ENCODE measurements at places on chromosomes 3 and 15.
A peak's percentile ranks its signal among the peaks of the same experiment; 100 is the strongest.

DNA sequence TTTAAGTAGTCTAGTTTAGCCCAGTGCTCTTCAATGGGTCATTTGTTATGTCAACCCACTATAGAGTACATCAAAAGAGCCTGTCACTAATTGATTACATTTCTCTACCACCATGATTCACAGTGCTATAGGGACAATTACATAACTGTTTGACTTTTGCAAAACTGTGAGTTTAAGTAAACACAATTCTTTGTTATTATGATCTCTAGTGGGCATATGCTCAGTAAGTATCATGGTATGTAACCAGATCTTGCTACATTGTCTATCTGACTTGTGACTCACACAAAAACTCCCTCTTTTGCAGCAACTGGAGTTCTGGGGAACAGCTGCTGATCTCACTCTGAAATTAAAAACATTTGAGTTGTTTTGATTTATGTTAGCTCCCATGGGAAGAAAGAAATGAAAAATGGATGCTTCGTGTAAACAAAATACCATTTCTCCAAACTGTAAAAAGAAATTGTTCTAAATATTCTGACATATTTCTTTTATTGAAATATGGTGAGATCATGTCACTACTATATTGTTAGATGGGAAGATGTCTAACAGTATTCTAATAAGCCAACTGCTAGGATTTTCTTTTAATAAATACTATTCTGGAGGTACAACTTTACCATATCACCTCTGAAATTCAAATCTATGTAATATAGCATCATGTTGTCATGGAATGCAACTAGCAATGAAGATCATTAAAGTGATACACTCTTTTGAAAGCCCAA is 470.4 kb downstream of the ROBO1 start:
- peak; percentile 90 for DNase-seq

GRCh38 chr3:62101488-62101887 is 271.9 kb downstream of the FEZF2 start:
- DNase-seq: peak; percentile 88

GRCh38 chr3:117756563-117756962 is 1047.0 kb downstream of the TUSC7 start:
- no peak for DNase-seq

DNA sequence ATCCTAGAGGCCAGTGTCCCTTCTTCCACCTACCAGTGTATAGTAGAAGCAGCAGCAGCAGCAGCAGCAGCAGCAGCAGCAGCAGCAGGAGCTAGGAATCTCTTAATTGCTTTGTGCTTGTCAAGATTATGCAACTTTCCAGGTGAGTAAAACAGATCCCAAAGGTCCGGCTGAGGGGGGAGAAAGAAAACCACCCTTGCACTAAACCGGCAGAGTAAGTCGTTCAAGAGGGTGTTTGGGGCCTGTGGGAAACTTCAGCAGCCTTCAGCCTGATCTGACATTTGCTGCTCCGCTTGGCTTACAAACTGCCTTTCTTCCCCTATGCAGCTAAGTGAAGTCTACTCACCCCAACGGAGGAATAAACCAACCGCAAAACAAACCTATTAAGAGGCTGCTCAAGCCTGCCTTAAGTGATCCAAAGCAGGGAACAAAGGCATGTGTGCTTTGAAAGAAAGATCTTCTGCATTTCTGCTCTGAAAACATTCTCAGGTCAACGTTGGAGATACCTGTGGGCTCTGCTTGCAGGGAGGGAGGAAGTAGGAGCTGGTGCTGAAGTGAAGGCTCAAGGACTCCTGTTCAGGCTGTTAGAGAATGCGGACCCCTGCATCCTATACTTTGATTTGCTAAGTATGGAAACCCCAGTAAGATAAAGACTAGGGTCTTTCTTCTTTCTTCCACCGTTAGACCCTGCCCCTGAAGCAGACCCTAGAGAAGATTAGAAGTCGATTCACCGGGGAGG is 35.7 kb upstream of the DLG1 start:
- no peak for DNase-seq

DNA sequence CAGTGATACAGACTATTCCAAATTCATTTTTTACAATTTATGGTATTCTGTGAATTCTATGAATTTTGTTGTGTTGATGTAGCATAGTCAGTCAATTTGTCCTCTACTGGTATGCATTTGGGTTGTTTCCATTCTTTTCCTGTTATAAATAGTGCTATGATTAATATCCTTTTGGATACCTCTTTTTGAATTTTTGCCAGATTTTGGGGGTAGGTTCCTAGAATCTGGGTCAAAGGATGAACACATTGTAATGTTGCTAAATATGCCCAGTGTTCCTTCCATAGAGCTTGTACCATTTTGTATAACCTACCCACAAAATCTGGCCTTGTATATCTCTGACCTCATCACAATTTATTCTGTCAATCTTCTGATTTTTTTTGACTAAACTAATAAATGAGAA is 44.4 kb upstream of the C3orf38 start:
- peak; percentile 39 for DNase-seq

DNA sequence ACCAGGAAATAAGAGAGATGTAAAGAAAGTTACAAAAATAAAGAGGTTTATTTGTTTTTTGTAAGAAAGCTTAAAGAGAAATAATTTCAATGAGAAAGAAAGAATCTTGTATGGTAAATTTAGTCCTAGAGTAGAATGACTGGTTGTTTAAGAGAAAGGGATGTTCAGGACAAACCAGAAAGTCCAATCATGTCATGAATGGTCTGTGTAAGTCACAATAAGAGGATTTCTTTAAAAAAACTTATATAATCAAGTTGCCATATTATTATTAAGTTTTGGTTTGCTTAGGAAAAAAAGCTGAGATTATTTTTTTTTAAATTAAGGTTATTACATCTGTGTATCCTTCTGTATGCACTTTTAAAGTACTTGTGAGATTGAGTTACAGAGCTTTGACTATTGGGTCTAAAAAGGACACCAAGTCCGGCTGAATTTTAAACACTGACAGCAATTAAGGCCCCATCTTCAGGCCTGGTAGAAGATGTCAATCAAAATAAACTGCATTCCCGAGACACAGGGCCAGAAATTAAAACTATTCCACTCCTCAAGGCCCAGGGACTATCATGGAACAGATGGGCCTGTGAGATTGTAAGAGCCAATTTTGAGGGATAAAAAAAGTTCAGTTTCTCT is 12.2 kb downstream of the ERICH6 start:
- DNase-seq: no peak

GRCh38 chr3:126031981-126032471 is 51.9 kb downstream of the SLC41A3 start:
- DNase-seq: no peak

DNA sequence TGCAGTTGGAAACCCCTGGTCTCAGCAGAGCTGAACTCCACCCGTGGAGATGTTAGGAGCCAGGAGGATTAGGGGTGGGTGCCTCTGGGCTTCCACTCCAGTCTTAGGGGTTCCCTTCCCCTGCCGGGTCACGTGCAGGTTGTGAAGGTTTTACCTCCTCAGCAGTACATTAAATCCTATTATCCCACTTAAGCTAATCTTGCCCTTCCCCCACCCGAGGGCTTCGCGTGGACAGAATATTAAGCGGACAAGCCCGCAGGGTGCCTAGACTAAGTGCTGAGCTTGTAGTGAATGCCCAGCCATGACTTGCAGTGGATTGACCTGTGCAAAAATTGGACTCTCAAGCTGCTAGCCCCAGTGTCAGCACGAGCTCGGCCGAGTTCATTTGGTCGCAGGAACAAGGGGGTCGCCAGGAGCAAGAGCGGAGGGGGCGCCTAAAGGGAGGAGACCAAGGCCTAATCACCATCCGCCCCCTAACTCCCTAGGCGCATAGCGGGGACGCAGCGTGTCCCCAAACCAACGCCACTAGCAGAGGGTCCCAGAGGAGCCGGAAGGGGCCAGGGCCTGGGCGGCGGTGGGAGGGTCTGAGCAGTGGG is 498 bp upstream of the SEMA4B start:
- DNase-seq: no peak

- DNase-seq: no peak
Measured at GRCh38 chr3:173876476-173876875, 478.9 kb downstream of the NLGN1 start.

DNA sequence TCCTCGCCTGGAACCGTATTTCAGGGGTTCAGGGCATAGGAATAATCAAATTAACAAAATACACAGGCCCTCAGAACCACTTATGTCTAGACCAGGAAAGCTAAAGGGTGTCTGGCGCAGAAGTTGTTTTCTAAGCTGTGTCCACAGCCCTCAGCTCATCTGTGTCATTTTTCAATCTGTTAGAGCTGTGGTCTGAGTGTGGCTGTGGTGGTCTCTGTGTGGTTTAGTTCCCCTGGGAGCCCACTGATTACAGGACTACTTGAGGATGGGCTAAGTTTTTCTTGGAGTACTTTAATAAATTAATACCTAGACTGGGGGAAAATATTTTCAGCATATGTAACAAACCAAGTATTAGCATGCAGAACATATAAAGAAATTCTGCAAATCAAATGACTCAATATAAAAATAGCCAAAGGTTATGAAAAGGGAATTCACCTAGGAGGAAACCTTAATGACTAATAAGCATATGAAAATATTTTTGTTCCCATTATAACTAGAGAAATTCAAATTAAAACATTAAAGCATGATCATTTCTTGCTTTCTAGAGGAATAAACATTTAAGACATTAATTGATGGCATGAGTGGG is 186.3 kb downstream of the SATB1 start:
- no peak for DNase-seq

DNA sequence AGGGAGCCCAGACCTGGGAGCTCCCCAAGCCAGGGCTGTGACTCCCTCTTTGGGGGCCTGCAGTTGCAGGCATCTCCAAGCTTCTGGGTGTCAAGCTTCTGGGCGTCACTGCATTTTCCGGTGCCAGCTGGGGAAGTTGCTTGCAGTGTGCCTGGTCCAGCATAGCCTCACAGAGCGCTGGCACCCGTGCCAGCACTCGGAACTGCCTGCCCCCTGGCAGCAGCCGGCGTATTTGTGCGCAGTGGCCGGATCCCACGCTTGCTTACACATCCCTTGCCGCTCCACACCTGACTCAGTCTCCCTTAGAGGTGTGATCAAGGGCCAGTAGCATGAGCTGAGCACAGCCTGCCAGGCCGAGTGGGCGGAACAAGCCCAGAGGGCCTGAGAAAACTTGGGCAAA is 37.0 kb downstream of the COMMD2 start:
- DNase-seq: no peak

GRCh38 chr15:60091911-60092310 is 87.8 kb downstream of the FOXB1 start:
- no peak for DNase-seq

DNA sequence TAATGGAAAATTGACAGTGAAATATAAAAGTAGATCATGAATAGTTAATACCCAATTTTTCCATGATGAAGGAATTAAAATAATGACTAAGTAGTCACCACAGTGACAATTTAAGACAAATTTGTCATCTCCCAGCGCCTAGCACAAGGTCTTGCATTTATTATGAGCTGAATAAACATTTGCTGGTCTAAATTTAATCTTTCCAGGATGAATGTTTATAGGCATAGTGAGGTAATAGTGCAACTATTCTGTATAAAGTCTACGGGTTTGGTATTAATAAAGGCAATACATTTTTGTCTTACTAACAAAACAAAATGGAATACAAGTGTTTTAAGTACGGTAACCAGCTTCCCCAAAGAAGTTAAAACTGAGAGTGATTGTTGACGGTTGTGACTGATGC is 209.3 kb downstream of the CD47 start:
- DNase-seq: no peak

GRCh38 chr15:39052323-39052705 is 487.7 kb upstream of the RASGRP1 start:
- no peak for DNase-seq

DNA sequence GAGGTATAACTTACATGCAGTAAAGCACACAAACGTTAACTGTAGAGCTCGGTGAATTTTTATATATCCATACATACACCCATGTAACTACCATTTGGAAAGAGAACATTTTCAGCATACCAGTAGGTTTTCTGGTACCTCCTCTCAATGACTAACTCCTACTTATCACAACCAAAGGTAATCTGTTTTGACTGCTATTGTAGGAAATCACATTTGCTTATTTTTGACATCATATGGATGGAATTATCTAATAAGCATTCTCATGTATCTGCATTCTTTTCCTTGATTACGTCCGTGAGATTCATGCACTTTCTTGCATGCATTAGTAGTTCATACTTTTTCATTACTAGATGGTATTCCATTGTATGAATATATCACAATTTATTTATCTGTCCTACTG is 76.8 kb downstream of the CSNK1G1 start:
- no peak for DNase-seq

DNA sequence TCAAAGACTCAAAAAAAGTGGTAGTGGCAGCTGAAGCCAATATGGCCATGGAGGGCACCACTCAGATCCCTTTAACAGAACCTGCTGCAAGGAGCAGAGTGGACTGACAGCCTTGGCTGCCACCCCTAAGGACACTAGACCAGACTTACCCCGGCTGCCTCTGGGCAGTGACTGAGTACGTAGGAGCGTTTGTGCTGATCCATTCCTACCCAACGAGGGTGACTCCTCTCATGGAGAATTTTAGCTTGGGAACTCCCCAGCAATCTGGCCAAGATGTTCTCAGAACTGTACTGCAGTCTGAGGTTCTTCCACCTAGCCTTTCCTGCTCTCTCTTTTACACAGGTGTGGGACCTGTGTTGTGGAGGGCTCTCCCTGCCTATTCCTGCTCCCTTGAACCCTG is 22.1 kb downstream of the CLEC3B start:
- no peak for DNase-seq

GRCh38 chr15:98853617-98854420 is 153.8 kb downstream of the PGPEP1L start:
- DNase-seq: peak; percentile 33

DNA sequence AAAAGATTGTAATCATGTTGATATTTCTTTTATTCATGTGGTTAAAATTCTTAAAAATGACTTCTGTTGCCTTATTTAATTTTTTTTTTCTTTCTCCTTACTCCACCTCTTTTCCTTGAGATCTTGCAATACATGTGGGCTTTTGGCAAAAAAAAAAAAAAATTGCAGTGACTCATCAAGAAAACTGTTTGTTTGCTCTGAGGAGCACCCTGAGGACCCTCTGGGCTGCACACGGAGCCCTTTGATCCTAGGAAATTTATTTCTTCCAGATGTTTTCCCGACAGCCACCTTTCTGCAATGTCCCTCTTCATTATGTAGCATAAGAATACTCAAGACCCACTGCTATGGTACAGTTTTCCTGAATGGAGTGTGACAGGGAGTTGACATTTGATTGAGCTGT is 371.7 kb downstream of the ZBTB20 start:
- peak; percentile 56 for DNase-seq

DNA sequence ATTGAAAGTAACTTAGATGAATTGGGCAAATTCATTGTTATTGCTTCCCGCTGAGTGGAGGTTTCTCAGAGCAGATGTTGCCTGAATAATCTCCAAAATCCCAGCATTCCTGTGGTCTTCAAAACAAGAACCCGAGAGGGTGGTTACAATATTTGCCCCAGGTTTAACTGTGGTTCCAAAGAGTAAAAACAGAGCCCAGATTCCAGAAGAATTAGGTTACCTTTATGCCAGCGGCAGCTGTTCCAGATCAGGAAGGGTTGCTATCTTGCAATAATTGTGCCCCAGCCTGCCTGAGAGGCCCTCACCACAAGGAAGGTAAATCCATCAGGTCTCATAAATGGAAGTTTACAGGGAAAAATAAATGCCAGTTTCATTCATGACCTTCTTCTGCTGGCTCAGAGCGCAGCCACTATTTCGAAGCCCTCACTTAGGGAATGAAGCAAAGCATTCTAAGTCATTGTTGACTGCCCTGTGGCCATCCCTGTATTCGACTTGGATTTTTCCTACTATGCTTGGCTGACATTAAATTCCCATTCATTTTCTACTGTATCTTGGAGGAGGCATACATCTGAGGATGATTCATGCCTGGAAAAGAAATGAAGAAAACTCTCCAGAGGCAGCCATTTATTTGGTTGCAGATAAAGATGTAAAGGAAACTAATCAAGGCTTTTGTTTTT is 54.6 kb downstream of the SSUH2 start:
- peak; percentile 93 for DNase-seq

GRCh38 chr3:118970819-118971218 is 63.8 kb downstream of the IGSF11 start:
- DNase-seq: no peak
